ENCODE measurements at places on chromosomes 2 and 18.

GRCh38 chr2:187419808-187420207 is 28.2 kb downstream of the CALCRL start:
- DNase-seq: no peak

GRCh38 chr2:174326161-174327020 is 8.4 kb upstream of the SP9 start:
- DNase-seq: peak; percentile 76

DNA sequence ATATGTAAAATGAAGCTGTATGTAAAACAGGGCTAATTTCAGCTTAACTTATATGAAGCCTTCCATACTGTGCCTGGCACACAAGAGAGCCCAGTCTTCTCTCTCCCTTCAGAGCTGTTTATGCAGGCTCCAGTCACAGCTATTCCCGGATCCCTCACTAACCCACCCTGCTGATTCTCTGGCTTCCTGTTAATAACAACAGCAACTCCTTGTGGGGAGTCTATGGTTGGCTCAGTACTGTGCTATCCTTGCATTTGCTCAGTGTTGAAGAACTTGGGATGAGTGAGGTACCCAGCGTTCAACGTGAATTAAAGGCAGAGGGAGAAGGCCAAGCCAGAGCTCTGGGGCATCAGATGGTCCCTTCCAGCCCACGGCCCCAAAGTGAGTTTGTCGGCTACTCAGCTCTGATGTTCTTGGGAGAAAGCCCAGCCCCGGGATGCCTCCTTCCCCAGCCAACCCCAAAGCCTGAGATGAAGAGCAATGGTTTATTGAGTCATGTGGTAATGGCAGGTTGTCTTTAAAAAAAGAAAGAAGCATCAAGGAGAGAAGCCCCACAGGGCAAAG is 43.2 kb downstream of the PSD4 start:
- no peak for DNase-seq

- no peak for DNase-seq
Observed at GRCh38 chr2:128636802-128637147, 318.1 kb upstream of the HS6ST1 start.

GRCh38 chr18:34871435-34871834 is 161.3 kb downstream of the DTNA start:
- DNase-seq: no peak

- DNase-seq: no peak
Observed at GRCh38 chr2:59584958-59585357, 968.5 kb downstream of the BCL11A start.

- DNase-seq: no peak
Observed at GRCh38 chr2:20137131-20137571, 85.7 kb upstream of the LAPTM4A start.

GRCh38 chr2:28702415-28702861 is 49.2 kb upstream of the PPP1CB start:
- DNase-seq: no peak

DNA sequence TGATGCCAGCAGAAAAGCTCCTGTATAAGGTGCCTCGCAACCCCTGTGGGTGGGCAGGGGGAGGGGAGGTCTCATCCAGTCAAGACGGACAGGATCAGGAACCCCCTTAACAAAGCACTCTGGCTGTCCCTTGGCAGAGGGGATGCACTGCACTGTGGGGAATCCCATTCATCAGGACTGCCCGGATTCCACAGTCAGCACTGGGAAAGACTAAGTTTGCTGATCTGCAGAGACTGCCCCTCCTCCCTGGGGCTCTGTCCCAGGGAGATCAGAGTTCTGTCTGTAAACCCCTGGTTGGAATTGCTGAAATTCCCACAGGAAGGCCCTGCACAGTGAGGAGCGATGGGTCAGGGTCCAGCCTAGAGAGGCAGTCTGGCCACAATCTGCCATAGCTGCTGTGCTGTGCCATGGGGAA is 149.5 kb upstream of the RBBP8 start:
- no peak for DNase-seq

DNA sequence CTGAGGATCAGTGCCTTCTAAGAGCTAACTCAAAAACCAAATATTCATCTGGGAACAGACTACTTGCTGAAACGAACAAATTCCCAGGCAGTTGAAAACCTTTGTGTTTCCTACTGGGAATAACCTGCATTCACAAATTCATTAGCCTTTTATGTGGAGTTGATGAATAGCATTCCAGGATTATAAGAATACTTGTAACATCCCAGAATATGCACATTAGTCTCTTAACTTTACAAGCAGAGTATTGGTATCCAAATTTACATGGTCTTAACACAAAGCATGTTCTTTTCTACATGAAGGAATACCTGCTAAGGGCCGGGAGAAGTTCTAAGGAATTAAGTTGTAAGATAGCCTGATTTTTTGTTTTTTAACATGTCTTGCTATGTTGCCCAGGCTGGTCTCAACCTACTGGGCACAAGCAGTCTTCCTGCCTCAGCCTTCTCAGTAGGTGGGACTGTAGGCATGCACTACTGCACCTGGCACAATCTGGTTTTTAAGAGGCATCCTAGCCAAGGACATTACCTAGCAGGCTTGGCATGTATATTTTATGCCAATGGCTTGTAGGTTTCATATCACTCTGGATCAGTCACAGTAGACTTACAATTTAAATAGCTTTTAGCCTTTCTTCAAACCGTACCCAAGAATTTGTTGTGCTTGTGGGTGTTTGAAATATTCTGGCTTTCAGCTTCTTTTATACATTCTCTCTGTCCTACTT is 50.7 kb downstream of the MGAT5 start:
- DNase-seq: no peak

DNA sequence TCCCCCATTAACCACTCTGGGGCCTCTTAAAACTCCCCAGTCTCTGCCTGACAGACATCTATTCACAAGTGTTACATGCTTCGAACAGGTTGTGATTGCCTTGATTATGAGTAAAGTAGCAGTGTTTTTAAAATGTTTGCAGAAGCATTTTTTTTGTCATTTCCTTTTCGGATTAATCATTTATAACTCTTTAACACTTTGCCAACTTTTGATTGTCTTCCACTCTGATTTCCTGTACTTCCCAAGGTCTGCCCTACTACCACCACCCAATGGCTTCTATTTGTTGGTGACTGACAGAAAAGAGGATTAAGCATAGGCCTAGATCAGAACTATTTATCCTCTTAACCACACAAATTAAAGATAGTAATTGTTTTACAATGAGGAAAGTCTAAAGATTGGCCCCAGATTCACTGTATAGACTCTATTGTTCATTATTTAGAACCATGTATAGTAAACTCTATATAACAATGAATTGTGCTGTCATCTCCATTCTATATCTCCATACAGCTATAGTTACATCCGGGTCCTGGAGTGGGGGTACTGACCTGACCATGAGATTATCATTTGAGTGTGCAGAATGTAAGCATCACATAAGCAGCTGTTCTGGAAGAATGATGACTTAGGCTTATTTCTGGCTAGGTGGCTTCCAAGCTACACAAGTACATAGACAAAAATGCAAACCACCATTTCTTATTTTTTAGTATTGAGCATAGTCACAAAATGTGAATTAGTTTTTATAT is 110.3 kb upstream of the RBMS1 start:
- no peak for DNase-seq

DNA sequence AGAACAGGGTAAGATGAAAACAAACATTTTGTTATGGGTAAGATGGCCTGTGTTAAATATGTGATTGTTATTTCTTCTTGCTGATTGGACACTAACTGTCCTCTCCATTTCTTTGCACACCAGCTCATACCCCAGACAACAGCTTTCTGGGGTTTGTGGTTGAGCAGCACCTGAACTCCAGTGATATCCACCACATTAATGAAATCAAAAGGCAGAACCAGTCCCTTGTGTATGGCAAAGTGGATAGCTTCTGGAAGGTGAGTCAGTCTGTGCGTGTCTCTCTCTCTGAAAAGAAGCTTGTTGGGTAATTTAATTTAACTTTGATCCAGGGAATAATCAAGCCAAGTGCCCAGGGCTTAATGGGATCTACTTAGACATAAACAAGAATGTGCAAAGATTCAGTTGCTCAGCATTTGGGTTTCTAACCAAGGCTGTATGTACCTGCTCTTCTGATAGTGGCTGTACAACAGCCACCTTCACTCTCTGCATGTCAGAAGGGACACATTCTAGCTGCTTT is 108.3 kb downstream of the MGAT5 start:
- no peak for DNase-seq

- no peak for DNase-seq
Observed at GRCh38 chr18:66707473-66707872, 103.6 kb upstream of the CDH19 start.

GRCh38 chr2:32553829-32554432 is 73.9 kb upstream of the TTC27 start:
- peak; percentile 66 for DNase-seq

- no peak for DNase-seq
Observed at GRCh38 chr2:119888680-119889079, 124.2 kb upstream of the EPB41L5 start.

DNA sequence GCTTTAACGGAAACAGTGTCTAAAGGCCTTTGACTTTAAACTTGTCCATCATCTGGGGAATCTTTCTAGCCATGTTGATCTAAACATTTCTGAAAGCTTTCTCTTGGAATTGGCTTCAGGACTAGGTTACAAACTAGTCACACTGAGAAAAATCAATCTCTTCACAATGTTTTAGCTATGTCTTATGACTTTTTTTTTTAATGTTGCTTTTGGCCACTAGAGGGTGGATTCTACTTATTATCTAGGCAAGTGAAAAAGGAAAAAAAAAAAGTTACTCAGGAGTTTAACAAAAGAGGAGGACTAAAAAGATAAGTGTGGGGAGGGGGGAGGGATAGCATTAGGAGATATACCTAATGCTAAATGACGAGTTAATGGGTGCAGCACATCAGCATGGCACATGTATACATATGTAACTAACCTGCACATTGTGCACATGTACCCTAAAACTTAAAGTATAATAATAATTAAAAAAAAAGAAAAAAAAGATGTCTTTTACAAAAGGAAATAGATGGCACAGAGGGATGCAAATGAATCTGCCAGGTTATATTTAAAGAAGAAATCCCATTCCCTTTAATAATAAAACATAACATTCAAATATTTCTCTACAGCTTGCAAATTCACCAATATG is 160.4 kb upstream of the PID1 start:
- no peak for DNase-seq

GRCh38 chr18:76823587-76824011 is 1.2 kb downstream of the ZNF236 start:
- DNase-seq: peak; percentile 66

- DNase-seq: peak; percentile 91
Observed at GRCh38 chr2:106095478-106096298, 98.4 kb downstream of the UXS1 start.

DNA sequence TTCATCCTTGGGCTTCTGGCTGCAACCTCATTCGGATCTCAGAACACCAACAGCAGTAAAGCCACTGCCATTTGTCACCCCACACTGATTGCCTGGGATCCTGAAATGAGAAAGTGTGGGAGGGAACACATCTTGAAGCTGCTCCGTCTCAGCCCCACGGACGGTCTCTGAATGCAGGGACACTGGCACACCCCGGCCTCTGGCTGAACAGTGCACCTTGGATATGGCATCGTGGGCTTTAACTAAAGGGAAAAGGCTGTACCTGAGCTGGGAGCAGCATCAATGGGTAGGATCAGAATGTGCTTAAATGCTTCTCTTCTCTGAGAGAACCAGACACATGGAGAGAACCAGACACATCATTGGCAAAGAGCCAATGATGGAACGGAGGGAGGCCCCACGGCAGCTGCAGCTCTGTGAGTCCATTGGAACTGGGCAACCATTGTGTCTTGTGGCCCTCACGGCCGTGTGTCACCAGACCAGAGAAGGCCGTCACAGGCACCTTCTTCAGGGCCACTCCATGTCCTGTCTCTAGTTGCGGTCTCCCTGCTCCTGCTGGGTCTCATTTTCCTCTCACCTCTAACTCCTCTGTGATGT is 193.4 kb upstream of the MYT1L start:
- no peak for DNase-seq

DNA sequence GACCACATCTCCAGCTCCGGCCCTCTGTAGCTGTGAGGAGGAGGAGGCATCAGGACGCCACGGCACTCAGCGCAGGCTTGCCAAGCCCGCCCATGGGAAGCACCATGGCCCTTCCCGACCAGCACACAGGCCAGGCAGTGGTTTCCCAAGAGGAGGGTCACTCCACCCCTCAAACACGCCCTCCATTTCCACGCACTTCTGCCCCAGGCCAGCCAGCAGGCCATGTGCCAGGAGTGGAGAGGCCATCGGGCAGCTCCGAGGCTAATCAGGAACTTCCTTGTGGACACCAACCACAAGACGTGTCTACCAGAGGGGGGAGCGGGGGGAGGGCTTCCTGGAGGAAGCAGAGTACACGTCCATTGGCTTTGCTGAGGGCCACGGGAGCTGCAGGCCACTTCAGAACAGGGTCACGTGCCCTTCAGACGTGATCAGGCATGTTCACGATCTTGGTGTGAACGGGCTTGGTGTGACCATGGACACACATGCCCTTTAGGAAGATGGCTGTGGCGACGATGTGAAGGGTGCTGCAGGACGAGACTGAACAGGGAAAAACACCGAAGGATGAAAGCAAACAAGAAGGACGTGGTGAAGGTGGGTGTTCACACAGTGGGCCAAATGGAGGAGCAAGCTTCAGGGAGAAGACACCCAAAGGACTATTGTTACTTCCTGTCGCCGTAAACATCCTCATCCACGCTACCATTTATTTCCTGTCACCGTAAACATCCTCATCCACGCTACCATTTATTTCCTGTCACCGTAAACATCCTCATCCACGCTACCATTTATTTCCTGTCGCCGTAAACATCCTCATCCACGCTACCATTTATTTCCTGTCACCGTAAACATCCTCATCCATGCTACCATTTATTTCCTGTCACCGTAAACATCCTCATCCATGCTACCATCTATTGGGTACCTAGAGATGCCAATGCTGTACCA is 6.5 kb upstream of the MTERF4 start:
- peak; percentile 80 for DNase-seq

DNA sequence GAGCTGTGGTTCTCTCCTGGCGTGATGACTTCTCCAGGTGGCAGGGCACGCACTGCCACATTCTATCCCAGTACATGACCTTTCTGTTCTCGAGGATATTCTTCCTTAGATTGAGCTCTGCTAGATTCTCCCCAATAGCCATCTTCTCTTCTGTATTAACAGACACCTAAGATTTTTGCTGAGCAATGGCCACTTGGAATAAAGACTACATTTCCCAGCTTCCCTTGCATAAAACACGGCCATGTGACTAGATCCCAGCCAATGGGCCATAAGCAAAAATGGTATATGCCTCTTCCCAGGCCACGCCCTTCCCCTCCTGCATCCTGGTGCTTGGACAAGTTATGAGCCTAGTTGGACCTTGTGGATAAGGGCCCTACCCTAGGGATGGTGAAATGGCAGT is 82.1 kb downstream of the EIF2AK3 start:
- no peak for DNase-seq

DNA sequence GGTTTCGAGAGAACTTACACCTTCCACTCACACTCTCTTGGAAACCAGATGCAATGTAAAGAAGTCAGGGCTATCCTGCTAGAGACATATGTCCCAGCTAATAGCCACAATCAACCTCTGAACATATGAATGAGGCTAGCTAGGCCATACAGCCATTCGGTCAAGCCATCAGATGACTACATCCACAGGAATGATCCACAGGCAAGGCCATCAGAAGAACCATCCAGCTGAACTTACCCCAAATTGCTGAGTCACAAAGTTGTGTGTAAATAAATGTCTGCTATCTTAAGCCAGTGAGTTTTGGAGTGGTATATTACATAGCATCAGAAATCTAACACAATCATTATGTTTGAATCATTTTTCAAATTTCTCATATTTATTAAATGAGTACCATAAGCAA is 5.2 kb upstream of the SPAST start:
- DNase-seq: no peak

Measured in activated CD4-positive, alpha-beta T cell treated with anti-CD3 and anti-CD28 coated beads, Interleukin-2, amount 10 ng/mL, durations not matched to agents 24 days and 14 days (primary cell).